ENCODE measurements at places on chromosomes 16 and 17. TPM values are rescaled to one million over a fixed set of nuclear protein-coding genes. Genes with fewer than 3 reads are reported as not detected.

Gene CACNG3
- total RNA-seq = not detected

Gene GP2
- total RNA-seq = 0.32 TPM

Gene ACAP1
- 3.3 TPM for total RNA-seq

Gene CCL17
- not detected for total RNA-seq

Gene GOSR1
- total RNA-seq = 58.7 TPM

Gene ARL5C
- not detected for total RNA-seq

Gene KRTAP3-1
- total RNA-seq = not detected

Gene KRTAP4-4
- not detected for total RNA-seq

Gene MYH13
- total RNA-seq = not detected

Measured in omental fat pad (tissue), 4 donors.